Astrocyte (in vitro differentiated cells and primary cell): ENCODE measurements at places on chromosomes 5 and 9. TPM values are rescaled to one million over a fixed set of nuclear protein-coding genes. Genes with fewer than 3 reads are reported as not detected.

The SLC1A1 gene
- total RNA-seq = 6.4 and 6.7 TPM in 2 replicates

The PHF24 gene
- 0.07 and 0.16 TPM in 2 replicates for total RNA-seq

The SPINK4 gene
- not detected in 2 replicates for total RNA-seq

The C5orf58 gene
- not detected in 2 replicates for total RNA-seq

The NME5 gene
- total RNA-seq = 2.9 and 3.2 TPM in 2 replicates

The PCDHB10 gene
- total RNA-seq = 6.4 and 7.0 TPM in 2 replicates

The CCNO gene
- 0.19 and 0.43 TPM in 2 replicates for total RNA-seq

The FXN gene
- 18.8 and 22.7 TPM in 2 replicates for total RNA-seq

The FRMPD1 gene
- total RNA-seq = 0.05 and 0.07 TPM in 2 replicates

The CDX1 gene
- 0.50 TPM in 1 of 2 replicates, not detected in the other for total RNA-seq

The PGM5 gene
- 1.3 and 1.8 TPM in 2 replicates for total RNA-seq

The WDR36 gene
- total RNA-seq = 30.8 and 33.4 TPM in 2 replicates

The LURAP1L gene
- 9.0 and 13.3 TPM in 2 replicates for total RNA-seq

The EGFLAM gene
- total RNA-seq = 1.0 and 1.1 TPM in 2 replicates

The UBE2B gene
- total RNA-seq = 97.1 and 97.8 TPM in 2 replicates

The DNAH5 gene
- 3.2 and 3.4 TPM in 2 replicates for total RNA-seq

The CCNI2 gene
- total RNA-seq = 0.16 and 0.24 TPM in 2 replicates

The CDKN2B-AS1 gene
- 2.3 TPM in 2 replicates for total RNA-seq

The ENTR1 gene
- 71.5 and 71.7 TPM in 2 replicates for total RNA-seq

The IFNB1 gene
- 2.5 and 3.2 TPM in 2 replicates for total RNA-seq

The ORM2 gene
- not detected in 2 replicates for total RNA-seq

The DCP2 gene
- 39.8 and 48.9 TPM in 2 replicates for total RNA-seq

The TAS2R1 gene
- total RNA-seq = not detected in 2 replicates

The ZNF354B gene
- 9.5 and 9.8 TPM in 2 replicates for total RNA-seq

The ZNF879 gene
- total RNA-seq = 1.6 and 1.9 TPM in 2 replicates

The C9 gene
- total RNA-seq = 0.07 TPM in 1 of 2 replicates, not detected in the other

The KIAA0825 gene
- 2.5 and 2.9 TPM in 2 replicates for total RNA-seq

The PSD2 gene
- 0.25 and 0.31 TPM in 2 replicates for total RNA-seq

The CBY3 gene
- total RNA-seq = not detected in 2 replicates

The DAB2 gene
- 76.8 and 84.5 TPM in 2 replicates for total RNA-seq

The OR1Q1 gene
- total RNA-seq = not detected in 2 replicates

The SPTAN1 gene
- total RNA-seq = 523 and 604 TPM in 2 replicates

The AGXT2 gene
- total RNA-seq = not detected in 2 replicates

The HRCT1 gene
- 0.39 and 0.62 TPM in 2 replicates for total RNA-seq

The ACTBL2 gene
- 11.6 and 11.8 TPM in 2 replicates for total RNA-seq

The RPL37 gene
- total RNA-seq = 981 and 1,090 TPM in 2 replicates

The GRM6 gene
- not detected in 2 replicates for total RNA-seq

The SPATA31C1 gene
- not detected in 2 replicates for total RNA-seq

The TICAM2 gene
- 6.7 and 6.8 TPM in 2 replicates for total RNA-seq

The NMUR2 gene
- total RNA-seq = not detected in 2 replicates
